Liver (tissue), 10 donors: ENCODE measurements at places on chromosomes 6 and 20.
A peak's percentile ranks its signal among the peaks of the same experiment; 100 is the strongest.

- DNase-seq: no peak
These were observed 45.9 kb upstream of the TAB2 start for GRCh38 chr6:149271348-149272340.

- DNase-seq: no peak
These were observed 872 bp upstream of the RBM39 start for GRCh38 chr20:35742741-35743523.

- DNase-seq: peak; percentile 38
These were observed 633 bp downstream of the RPRD1B start for GRCh38 chr20:38034108-38034649.

DNA sequence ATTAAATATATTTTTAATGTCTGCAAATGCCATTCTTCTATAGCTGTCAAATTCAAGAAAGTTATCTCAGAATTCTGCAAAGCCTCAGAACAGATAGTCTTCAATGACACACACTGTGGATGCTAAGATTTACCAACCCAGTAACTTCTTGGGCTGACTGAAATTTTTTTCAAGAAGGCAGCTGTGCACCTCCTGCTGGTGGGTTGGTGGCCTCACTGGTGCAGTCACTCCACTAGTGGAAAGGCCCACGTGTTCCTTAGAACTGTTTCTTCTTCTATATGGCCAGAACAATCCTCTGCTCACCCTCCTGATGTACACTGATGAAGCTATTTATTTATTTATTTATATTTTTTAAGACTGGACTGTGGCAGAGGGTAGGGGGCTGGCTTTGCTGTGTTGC, 28.1 kb upstream of the MTCL3 start:
- DNase-seq: no peak

GRCh38 chr20:48313324-48313723, 514.5 kb downstream of the PREX1 start:
- no peak for DNase-seq

- peak; percentile 63 for DNase-seq
These were observed 20.8 kb upstream of the HCK start for GRCh38 chr20:32031007-32031958.

- DNase-seq: no peak
These were observed 430.3 kb upstream of the SULF2 start for GRCh38 chr20:48215536-48215935.

GRCh38 chr6:79776076-79776475, 144.9 kb downstream of the SH3BGRL2 start:
- DNase-seq: no peak

- DNase-seq: no peak
These were observed 45.1 kb upstream of the FAM83D start for GRCh38 chr20:38880952-38881735.

- no peak for DNase-seq
These were observed 370.2 kb upstream of the SASH1 start for GRCh38 chr6:147972448-147972847.

DNA sequence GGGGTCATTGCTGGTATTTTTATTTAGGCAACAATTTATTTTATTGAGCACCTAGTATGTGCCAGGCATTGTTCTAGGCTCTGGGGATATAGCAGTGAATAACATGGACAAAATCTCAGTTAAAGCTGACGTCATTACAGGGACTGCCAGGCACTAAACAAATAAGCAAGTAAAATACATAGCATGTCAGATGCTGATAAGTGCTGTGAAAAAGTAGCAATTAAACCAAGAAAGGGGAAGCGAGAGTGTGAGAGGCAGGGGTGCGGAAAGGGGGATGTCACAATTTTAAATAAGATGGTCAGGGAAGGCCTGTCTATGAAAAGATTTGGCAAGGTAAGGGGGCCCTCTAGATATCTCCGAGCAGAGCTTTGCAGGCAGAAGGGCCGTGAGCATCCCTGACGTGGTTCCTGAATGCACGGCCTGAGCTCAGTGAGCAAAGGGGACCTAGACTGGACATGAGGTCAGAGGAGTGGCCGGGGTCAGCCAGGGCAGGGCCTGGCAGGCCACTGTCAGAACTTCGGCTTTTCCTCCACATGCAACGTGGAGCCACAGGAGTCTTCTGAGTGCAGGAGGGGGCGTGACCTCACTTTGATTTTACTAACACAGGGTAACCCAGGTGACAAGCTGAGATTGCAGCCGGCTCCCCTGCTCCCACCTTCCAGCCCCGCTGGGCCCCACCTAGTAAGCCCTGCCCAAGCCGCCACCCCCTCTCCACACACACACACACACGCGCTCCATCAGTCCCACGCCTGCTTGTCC, 24.2 kb upstream of the SIRPA start:
- no peak for DNase-seq

GRCh38 chr6:42313941-42314570, 96.4 kb upstream of the MRPS10 start:
- no peak for DNase-seq

GRCh38 chr6:116557893-116558292, 4.3 kb downstream of the CALHM4 start:
- DNase-seq: no peak

- no peak for DNase-seq
These were observed 104.0 kb upstream of the CARMIL1 start for GRCh38 chr6:25175196-25175595.

- DNase-seq: no peak
These were observed 173.2 kb upstream of the FOXA2 start for GRCh38 chr20:22757424-22758183.

DNA sequence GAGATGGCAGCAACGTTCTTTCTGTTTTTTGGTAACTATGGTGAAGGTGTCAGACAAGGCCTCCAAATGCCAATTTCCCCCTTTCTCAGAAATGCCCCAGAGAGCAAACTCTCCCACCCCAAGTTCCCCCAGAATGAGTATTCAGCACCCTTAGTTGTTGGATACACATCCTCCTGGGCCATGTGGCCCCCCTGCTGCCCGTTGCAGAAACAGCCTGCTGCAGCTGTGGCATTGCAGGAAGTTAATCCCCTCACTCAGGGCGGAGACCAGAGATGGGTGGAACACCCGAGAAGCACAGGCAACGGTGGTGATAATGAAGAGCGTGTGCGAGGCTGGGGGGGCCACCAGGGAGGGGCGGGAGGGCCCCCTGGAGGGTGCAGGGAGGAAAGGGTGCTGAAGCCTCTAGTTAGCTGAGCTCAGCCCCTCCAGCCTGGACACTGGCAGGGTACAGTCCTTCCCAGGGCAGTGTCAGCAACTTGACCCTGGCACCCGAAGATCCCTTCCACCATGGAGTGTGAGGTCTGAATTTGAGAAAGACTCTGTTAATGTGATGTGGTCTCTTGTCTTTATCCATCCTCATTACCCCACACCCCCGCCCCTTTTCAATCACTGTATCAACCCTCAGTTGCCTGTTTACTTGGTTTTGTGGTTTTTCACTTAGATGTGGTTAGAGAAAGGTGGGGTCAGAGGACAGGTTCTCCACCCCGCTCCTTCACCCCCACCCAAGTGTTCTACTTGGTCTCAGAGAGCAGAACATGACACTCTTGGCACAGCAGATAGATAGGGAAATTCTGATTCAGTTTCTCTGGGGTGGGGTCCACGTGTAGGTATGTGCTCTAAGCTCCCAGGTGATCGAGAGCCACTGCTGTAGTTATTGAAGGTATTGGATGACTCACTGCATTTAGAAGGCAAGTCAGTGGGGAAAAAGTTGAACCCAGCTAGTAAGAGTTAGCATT, 208.8 kb upstream of the SUPT3H start:
- no peak for DNase-seq

- no peak for DNase-seq
These were observed 778 bp upstream of the LOC128125822 start for GRCh38 chr6:63571361-63572043.

DNA sequence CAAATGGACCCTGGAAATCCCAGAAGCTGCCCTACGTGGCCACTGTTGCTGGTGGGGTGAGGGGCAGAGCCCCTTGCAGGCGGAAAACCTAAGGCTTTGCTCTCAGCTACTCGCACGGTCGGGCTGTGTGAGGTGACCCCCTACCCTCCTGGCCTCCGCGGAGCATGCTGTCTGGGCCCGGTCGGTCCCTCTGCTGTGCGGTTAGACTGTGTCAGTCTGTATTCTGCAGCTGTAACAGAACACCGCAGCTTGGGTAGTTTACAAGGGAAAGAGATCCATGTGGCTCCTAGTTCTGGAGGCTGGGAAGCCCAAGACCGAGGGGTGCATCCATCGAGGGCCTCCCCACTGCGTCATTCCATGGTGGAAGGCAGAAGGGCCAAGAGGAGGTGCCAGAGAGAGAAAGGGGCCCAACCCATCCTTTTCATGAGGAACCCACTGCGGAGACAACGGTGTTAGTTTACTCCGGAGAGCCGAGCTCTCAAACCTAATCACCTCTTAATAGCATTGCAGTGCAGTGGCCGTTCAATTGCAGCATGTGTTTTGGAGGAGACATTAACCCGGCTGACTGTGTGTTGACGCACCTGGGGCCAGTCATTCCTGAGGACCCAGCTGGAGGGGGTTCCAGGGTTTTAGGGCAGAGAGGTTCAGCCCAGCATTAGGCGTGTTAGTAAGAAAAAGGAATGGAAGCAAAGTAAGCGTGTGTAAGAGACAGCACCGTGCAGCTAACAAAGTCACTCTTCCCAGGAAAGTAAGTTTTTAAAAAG, 18.3 kb downstream of the COL9A3 start:
- DNase-seq: no peak

GRCh38 chr6:157194110-157194509, 129.2 kb downstream of the TMEM242 start:
- no peak for DNase-seq

DNA sequence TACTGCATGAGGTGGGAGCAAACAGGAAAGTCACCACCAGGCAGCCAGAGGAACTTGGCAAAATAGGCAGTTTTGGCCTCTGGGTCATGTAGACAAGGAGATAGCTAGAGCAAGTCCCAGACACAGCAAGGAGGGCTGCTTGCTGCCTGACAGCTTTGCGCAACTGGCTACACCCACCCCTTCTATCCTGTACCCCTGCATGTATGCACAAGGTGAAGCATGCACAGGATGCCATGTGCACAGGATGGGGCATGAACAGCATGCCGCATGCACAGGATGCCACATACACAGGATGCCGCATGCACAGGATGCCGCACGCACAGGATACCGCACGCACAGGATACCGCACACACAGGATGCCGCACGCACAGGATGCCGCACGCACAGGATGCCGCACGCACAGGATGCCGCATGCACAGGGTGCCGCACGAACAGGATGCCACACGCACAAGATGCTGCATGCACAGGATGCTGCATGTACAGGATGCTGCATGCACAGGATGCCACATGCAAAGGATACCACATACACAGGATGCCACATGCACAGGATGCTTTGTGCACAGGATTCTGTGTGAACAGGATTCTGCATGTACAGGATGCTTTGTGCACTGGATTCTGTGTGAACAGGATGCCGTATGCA, 104.9 kb upstream of the IYD start:
- no peak for DNase-seq

DNA sequence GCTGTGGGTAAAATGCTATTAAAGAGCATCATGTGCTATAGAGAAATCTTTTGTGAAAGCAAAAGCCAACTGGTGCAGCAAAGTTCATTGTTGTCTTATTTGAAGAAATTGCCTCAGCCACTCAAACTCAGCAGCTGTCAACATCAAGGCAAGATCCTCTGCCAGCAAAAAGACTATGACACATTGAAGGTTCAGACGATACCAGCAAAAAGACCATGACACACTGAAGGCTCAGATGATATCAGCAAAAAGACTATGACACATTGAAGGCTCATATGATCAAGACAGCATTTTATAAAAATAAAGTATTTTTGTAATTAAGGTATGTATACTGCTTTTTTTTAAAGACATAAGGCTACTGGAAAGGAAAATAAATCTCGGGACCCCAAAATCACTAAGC, 118.4 kb upstream of the RUNX2 start:
- DNase-seq: no peak

GRCh38 chr20:38402816-38403215, 32.3 kb downstream of the SNHG17 start:
- DNase-seq: no peak
